ENCODE measurements at places on chromosomes 1 and 21.

DNA sequence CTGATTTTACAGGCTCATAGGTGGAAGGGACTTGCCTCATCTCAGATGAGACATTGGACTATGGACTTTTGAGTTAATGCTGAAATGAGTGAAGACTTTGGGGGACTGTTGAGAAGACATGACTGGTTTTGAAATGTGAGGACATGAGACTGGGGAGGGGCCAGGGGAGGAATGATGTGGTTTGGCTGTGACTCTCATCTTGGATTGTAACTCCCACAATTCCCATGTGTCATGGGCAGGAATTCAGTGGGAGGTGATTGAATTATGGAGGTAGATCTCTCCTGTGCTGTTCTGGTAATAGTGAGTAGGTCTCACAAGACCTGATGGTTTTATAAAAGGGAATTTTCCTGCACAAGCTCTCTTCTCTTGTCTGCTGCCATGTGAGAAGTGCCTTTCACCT lies 20.8 kb downstream of the SCYL3 start:
- DNase-seq, result no peak

GRCh38 chr1:167504467-167504827 lies 13.9 kb downstream of the CD247 start:
- no peak for DNase-seq

GRCh38 chr1:232327899-232328298 lies 302.0 kb downstream of the SIPA1L2 start:
- peak; percentile 53 for DNase-seq

GRCh38 chr1:245051349-245052221 lies 103.2 kb upstream of the KIF26B start:
- DNase-seq, result no peak

DNA sequence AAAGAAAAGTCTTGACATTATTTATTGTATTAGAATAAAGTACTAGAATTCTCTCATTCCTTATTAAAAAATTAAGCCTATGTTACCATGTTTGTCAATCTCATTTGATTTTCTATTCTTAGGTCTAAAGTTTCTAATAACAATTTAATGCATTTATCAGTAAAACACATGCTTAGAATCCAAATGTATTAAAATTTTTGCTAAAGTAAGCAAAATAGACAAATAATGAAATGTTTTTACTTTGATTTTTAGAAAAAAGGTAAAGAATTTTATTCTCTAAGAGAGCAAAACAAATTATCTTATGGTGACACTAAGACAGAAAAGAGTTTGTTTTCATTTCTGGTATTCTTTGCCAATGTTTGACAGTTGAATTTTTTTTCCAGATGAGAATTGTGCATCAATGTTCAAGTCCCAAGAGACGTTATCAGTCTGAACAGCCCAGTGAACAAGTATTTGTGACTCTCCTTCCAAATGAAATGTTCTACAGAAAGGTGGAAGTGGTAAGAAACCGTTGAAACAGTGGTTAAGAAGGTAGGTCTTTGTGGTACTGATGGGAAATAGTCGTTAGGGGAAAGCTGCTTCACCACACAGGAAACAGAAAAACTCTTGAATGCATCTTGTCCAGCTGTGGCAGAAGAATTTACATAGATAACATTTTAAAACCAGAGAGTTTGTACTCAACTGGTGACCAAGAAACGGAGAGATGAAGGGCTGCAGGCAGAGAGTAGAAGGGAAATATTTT lies 402.5 kb downstream of the PTPRC start:
- no peak for DNase-seq

DNA sequence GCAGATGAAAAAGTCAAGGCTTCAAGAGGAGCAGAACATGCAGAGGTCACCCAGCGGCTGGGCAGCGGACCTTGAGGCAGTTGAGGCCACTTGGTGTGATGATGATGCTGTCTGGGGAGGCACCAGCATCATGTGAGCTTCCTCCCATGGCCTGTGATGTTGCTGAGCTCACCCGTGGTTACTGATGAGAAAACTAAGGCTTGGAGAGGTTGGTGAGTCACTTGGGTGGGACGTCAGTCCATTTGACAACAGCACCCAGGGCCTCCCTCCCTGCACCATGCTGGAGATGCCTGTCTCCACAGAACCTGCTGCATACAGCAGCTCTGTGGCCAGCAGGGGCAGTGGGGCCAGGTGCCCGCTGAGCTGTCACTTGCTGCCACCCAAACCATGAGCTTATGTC lies 146.8 kb downstream of the NPHP4 start:
- DNase-seq, result no peak

DNA sequence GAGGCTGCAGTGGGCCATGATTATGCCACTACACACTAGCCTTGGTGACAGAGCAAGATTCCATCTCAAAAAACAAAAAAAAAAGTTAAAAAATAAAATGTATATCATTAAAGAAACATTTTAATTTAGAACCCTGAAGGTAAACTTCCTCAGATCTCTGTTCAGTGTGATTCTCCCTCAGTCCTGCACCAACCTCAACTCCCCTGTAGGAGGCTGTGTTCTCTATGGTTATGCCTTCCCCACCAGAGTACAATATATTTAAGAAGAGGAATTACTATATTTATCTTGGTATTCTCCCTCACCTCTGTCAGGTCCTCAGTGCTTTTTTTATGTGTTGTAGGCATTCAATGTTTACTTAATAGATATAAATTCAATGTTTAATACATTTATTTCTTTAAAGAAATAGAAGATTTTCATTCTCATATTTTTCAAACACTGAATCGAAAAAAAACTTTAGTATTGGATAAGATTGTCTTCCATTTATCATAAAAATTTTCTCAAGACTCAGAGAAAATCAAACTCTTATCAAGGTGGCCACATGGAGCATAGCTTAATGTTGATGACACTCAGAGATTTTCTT lies 4.8 kb upstream of the LRRC8B start:
- DNase-seq, result peak; percentile 1

DNA sequence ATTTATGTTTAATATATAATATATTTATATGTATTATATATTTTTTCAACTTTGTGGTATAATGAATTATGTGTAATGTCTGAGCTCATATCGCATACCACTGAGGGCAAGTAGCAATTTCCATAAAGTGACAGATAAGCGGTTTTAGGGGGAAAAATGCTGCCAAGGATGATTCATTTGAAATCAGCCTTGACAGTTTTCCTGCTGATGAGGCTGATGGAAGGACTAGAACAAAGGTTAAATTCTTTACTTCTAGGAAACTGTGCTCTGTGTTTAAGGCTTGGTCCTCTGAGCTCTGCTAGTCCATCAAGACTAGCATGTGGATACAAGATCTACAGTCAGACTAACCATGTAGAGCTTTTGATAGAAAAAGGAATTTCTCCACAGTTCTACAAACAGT lies 19.3 kb upstream of the DDAH1 start:
- no peak for DNase-seq

DNA sequence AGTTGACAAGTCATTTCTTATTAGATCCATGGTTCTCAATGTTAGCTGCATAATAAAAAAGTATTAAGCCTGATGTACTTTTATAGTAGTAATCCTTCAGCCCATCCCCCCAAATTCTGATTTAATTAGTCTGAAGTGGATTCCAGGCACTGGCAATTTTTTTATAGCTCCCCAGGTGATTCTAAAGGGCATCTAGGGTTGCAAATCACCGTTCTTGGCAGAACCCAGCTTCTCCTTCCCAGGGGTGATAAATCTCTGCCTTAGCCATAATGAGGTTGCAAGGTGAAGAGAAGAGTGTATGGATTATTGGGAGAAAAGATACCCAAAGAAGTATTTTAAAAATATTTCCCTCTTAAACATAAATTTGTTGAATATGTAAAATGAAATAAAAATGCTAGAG lies 43.0 kb upstream of the RXRG start:
- DNase-seq, result no peak

DNA sequence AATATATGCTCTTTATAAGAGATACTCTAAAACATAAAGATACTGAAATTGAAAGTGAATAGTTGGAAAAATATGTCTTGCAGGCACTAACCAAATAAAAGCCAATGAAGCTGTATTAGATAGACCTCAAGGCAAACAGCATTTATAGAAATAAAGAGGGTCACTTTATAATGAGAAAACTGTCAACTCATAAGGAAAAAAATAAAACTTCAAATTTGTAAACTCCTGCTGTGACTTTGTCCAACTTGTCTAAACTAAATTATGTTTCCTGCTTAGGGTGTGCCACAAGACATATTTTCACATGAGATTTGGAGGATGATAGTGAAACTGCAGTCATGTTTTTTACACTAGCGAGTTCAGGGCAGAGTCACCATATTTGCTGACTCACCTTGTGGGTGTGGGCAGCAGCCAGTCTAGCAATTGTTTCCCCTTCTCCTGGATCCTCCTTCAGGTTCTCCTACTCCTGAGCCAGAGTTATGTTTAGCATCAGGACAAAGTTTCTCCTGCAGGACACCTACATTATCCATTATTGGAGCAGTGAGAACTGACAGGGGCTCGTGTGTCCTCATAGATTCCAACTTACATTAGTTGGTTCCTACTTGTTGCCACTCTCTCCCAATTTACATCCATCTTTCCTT lies 43.8 kb downstream of the CD53 start:
- no peak for DNase-seq

DNA sequence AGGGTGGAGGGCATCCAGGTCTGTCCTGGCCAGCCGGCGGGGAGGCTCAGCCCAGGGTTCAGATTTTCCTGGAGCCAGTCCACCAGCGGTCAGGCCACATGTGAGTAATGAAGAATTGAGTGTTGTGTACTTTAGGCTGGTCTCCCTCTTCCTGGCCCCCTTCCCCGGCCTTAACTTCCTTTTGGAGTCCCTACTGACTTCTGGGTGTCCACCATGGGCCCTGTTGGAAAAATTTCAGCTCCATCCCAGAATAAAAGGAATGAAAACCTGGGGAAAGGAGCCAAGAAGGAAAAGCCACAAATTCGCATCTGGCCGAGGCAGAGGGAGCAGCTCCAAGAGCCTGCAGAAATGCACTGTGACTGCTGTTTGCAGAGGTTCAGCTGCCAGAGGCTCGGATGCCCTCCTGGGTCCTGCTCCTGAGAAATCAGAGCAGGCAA lies 35.5 kb upstream of the HHAT start:
- no peak for DNase-seq
